ENCODE measurements at places on chromosomes 11 and 22.
A peak's percentile ranks its signal among the peaks of the same experiment; 100 is the strongest.

GRCh38 chr22:49320714-49321476 is 506.8 kb downstream of the BRD1 start:
- DNase-seq = no peak

- DNase-seq = peak; percentile 23
These were observed 98.6 kb downstream of the KIF18A start for GRCh38 chr11:28009388-28009787.

DNA sequence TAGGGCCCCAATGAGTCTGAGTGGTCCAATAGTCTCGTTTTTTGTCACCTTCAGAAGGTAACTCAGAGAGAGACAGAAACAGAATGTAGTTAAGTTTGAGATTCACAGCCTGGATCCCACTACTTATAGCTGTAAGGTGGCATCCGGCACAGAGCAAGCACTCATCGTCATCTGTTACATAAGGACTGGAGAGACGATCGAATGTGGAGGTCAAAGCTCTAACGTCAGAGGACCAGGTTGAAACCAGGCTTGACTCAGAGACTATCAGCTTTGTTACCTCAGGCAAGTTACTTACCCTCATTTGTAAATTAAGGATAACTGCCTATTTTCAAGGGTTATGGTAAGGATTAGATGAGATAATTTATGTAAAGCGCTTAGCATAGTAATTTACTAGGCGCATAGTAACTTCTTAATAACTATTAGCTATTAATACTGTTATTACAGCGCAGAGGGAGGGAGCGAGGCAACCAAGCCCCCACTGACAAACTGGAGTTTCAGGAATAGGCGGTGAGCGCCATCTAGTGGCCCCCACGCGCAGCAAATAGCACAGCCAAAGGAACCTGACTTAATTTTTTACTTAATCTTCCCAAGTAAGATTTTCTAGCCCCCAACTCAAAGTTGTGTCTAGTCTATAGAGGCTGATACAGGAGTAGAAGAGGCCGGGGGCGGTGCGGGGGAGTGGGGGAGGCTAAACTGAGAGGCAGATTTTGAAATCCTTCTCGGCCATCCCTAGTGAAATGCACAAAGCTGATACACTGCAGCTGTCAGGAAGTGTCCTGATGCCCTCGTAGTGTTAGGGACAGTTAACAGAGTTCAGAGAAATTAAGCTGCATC is 29.0 kb upstream of the API5 start:
- no peak for DNase-seq

DNA sequence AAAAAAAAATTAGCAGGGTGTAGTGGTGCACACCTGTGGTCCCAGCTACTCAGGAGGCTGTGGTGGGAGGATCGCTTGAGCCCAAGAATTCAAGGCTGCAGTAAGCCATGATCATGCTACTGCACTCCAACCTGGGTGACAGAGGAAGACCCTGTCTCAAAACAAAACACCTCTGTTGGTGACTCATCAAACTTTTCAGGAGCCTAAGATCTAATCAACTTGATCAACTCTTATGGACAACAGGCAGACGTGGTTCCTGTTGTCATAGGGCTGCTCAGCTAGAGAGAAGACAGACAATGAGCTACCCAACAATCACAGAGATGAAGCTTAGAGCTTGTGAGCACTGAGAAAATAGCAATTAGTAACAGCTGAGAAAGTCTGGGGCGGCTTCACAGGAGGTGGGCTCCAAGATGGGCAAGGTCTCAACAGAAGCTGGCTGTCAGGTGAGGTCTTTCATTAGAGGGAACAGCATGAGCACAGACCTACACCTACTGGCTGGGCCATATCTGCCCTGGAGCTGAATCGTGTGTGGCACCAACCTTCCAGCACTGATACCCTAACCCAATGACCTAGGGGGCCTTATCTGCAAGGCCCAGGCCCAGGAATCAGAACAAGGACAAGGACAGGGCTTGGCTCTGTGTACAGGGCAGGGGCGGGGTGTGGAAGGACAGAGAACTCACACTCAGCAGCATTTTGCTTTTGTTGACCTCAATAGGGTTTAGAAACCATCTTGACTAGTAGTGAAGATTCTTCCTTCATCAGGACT is 7.2 kb upstream of the UCP3 start:
- no peak for DNase-seq

DNA sequence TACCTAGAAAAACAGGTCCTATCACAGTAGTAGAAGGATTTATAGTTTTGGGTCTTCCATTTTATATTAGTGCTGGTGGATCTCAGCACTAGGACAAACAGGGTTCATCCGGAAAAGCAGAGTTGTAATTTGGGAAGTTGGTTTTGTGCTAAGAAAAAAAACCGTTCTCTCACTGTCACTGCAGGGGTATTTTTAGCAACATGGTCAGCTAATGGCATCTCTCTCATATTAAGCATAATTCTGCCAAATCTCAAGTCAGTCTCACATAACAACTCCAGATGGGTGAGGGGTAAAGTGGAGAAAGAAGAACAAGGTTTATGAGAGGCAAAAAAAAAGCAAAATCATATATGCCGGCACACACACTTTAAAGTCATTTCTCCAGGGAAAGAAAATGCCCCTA is 51.6 kb upstream of the GDPD4 start:
- DNase-seq = no peak

GRCh38 chr11:12137938-12138731 is 27.7 kb downstream of the MICAL2 start:
- peak; percentile 97 for DNase-seq

DNA sequence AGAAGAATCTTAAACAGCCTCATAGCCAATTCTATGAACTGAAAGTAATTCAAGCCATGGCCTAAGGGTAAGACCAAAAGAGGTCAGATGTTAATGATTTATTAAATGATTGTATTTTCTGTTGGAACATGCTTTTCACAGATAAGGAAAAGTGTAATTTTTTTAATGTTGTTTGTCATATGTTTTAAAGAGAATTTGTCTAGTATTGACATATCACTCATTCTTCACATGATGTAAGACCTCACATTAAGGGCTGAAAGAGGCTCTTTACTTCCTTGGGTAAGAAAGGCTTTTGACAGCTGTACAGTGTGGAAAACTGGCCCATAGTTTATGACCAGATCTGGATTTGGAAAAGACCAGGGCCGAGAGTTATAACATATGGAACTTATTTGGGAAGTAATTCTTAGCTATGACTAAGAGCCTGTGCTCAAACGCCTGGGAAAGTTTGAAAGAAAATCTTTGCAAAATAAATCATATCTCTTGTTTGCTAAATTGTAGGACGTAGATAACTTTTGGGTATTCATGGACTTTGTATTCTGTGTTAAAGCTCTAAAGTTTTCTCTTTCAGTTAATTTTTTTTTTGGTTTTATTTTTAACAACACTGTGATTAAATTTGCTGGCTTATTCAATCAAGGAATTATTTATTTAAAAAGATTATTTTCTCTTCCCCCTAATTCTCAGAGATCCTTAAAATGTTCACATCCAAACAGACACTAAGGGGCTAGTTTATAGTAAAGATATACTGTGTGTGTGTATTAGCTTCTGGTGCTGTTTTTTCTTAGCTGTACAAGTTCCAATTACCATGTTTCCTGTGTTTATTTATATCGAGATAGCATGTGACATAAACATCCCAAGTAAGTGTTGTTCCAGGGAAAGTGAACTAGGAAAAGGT is 162.2 kb downstream of the ARHGAP42 start:
- peak; percentile 81 for DNase-seq

DNA sequence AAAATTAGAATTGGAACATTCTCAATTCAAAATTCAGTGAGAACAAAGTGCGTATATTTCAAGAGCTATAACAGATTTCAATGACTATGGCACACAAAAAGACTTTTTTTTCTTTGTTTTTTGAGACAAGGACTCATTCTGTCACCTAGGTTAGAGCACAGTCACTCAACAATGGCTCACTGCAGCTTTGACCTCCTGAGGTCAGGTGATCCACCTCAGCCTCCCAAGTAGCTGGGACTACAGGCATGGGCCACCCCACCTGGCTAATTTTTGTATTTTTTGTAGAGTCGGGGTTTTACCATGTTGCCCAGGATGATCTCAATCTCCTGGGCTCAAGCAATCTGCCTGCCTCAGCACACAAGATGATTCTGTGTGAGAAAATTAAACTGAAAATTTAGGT is 51.5 kb downstream of the PIK3C2A start:
- no peak for DNase-seq

DNA sequence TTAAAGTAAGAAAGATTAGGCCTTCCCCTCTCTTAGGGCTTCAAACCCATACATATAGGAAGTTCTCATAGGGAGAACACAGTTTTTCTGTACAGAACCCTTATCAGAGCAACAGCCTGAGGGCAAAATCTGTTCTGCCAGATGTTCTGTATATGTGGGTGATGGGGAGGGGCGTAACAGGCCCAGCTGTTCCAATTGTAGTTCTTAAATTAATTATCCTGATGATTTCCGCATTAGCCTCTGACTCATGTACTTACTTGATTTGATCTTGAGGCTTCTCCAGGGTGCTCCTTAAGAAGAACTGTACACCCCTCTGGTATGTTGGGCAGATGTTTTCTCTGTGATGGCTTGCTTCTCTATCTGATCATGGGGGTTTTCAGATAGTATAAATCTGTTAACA is 123.1 kb upstream of the C11orf87 start:
- no peak for DNase-seq

DNA sequence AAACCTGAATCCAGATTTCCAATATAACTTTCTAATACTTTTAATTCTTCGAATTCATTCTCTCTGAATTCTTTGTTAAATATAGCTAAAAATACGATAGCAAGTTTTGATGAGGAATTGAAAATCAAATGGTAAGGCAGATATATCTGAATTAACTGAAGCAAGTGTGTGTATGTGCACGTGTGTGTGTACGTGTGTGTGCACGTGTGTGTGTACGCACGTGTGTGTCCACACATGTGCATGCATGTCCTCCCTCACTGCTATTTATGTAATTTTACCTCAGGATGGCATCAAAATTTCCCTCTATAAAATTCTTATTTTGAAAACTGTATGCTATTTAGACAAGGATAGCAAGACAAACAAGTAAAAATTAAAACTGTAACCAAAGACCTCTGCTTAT is 961.3 kb upstream of the CNTN5 start:
- no peak for DNase-seq

- DNase-seq = no peak
These were observed 59.4 kb downstream of the DDI1 start for GRCh38 chr11:104095791-104096190.

DNA sequence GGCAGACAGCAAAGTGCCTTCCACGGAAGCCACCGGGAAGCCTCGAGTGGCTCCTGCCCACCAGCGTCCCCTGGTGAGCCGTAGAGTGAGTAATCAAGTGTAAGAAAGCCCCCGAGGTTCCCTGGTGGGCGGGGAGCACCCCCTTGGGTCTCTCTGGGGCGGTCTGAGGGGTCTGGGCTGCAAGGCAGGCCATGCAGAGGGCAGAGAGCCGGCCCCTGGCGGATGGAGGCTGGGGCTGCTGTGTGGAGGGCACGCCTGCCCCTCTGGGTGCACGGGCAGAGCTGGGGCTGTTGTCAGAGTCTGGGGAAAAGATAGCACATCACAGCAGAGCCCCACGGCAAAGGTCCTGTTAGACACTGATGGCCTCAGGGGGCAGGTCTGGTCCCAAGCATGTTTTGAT is 25.7 kb upstream of the MYRF start:
- DNase-seq = no peak

DNA sequence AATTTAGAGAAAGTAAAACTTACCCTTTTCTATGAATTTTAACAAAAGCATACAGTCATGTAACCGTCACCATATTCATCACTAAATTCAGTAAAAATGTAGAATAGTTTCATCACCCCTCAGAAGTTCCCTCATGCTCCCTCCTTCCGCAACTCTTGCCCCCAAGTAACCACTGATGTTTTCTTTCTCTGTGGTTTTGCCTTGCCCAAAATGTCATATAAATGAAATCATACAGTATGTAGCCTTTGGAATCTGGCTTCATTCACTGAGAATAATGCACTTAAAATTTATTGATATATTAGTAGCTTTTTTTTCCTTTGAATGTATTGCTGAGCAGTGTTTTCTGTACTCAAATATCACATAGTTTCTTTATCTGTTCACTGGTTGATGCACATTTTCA is 60.1 kb downstream of the DCUN1D5 start:
- peak; percentile 55 for DNase-seq

- DNase-seq = peak; percentile 54
These were observed 668.0 kb downstream of the ETS1 start for GRCh38 chr11:127919206-127920000.

DNA sequence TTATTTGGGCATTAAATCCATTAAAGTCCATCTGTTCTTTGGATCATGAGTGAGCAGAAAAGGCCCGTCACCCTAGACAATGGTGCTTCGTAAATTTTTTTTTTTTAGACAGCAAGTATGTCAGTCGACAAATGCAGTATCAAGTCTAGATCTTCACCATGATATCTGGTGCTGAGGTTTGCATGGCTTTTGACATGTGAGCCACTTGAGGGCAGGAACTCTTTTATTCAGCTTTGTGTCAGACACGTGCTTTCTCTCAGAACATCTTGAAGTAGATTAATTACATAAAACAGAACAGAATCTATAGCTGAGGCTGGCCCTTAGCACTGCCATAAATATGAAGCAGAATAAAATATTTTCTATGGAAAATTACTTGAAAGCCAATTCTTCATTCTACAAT is 62.9 kb upstream of the CARD18 start:
- DNase-seq = no peak

GRCh38 chr11:120931057-120931779 is 92.7 kb upstream of the TBCEL start:
- DNase-seq = no peak

GRCh38 chr22:33867118-33867866 is 53.0 kb downstream of the LARGE1 start:
- no peak for DNase-seq

DNA sequence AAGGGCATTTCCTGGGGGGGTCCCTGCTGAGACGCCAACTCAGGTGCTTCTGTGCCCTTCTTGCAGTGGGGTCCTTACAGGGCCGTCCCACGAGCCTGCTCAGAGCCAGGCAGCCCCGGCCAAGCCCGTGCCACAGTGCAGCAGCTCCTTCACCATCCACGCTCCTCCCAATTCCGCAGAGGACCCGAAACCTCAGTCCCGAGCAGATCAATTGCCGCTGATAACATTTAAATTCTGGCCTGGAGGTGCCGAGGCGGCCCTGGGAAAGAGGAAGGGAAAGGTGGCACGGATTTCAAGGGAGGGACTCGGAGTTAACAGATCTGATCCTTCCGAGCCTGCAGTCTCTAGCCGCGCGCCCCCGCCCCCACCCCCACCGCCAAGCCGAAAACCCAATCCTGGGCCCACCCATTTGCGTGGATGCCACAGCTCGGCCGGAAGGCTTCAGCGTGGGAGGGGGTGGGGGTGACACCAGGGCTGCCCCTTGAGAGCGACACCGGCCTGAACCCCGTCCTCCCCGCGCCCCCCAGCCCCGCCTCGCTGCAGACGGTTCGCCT is 32.3 kb upstream of the JAM3 start:
- DNase-seq = no peak

Data from AG04449 (cell line).